ENCODE measurements at places on chromosomes 7 and 10. TPM values are rescaled to one million over a fixed set of nuclear protein-coding genes. Genes with fewer than 3 reads are reported as not detected.
A peak's percentile ranks its signal among the peaks of the same experiment; 100 is the strongest.

DNA sequence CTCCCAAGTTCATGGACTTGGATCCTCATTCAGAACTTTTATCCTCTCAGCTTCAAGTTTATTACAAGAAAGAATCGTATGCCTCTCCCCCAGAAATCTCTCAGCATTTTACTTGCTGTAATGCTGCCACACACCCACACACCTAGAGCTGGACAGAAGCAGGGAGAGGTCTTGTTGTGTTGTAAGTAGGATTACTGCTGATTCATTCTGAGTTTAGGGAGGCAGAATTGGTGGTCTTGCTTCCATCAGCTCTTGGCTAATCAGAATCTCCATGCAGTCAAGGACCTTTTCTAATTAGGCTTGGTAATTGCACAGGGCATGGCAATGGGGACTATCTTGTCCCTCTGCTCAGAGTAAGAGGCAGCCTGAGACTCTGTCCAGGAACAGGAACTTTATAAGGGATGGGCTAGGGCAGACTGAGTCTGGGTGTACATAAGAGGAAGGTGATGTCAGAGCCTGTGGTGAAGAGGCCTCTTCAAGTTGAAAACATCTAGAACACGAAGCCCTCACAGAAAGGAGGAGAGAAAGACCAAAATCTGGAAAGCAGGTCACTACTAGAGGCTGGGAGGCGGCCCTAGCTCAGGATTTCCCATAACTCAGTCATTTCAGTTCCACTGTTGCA, 7.0 kb upstream of the PTPRE start:
- H3K4me3 ChIP-seq: no peak overlapping the region
- H3K4me1 ChIP-seq: no peaks in the 10 kb centered on the region
- H3K27ac ChIP-seq: no peak overlapping the region
- no peak for DNase-seq

DNA sequence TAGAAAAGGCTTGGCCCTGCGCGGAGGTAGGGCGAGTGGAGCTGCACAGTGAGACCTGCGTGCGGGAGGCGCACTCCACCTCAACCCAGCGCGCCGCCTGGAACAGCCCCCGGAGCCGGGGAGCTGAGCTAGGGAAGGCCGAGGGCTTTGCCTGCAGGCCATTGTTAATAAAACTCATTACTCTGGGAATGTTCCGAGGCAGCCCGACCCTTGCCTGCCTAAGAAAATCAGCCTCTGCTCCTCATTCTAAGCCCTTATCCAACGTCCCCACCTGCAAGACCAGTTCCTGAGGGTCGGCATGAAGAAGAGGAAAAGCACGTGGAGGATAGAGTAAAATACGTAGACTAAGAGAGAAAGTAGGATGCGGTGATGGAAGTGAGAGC, 55.3 kb downstream of the C7orf25 start:
- H3K36me3 ChIP-seq: no peaks in the 10 kb centered on the region
- H3K4me3 ChIP-seq: peak overlapping the region; percentile 39

The IKZF1 gene
- polyA plus RNA-seq: not detected

GRCh38 chr10:113916053-113916452, 61.6 kb downstream of the NHLRC2 start:
- no peaks in the 10 kb centered on the region for H3K27me3 ChIP-seq
- H3K4me1 ChIP-seq: peaks cover 3% of the 10 kb centered on the region
- no peak overlapping the region for H3K4me3 ChIP-seq
- H3K36me3 ChIP-seq: no peaks in the 10 kb centered on the region
- no peak for DNase-seq
- H3K27ac ChIP-seq: no peak overlapping the region

The AGAP4 gene
- polyA plus RNA-seq: 13.3 TPM

The VPS37D gene
- polyA plus RNA-seq: 0.81 TPM

The CARD11 gene
- 4.1 TPM for polyA plus RNA-seq

Data from keratinocyte (primary cell).